ENCODE measurements at places on chromosomes 12 and 14.

- no peak for DNase-seq
Observed at GRCh38 chr12:77893918-77894317, 63.2 kb downstream of the NAV3 start.

DNA sequence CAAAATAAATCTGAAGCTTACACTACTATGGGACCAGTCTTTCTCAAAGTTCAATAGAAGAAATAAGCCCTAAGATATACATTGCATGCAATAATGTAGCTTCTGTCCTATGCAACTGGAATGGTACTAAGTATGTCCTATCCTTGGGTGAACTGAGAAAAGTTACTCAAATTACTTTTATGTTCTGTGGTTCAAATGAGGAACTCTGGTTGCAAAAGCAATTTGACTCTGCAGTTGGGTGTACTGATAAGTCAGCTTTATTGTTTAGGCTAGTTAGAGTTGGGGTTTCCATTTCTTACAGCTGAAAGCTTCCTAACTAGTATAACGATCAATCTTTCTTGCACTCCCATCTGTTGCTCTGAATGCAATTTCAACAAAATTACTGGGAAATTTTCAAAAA is 29.2 kb downstream of the GPR135 start:
- no peak for DNase-seq

- DNase-seq, result no peak
Observed at GRCh38 chr12:40313928-40314327, 89.1 kb downstream of the LRRK2 start.

DNA sequence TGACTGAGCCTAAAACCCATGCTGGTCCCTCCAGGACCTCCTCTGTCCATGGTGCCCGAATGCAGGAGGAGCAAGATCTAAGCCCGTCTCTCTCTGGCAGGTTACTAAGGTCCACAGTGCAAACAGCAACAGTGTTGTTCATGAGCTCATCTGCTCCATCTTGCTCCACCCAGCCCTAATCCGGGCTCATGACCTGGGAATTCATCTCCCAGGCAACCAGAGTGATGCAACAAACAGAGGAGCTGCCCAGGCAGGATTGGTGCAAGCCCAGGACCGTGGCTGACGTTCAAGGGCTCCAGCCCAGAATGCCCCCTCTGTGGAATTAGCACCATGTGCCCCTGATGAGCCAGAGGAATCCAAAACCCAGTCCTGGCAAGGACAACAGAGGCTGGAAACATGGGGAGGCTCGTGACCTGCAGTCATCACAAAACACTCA is 29.9 kb downstream of the HSPB8 start:
- DNase-seq, result no peak

- DNase-seq, result no peak
Observed at GRCh38 chr12:103181366-103182152, 224.1 kb downstream of the ASCL1 start.

DNA sequence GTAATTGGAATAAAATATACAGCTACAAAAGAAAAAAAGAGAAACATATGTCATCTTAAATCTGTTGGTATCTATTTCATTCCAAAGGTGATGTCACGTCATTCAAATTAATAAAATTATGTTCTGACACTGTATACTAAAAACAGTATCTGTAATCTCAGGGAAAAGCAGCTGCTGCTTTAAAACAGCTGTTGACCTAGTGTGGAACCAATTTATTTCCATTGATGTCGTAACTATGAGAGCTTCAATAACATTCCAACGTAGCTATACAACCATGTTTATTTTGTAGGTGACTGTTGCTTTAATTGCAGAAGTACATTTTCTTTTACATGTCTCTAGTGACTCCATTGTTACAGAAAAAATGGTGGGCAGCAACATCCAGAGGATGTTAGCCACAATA is 571.7 kb downstream of the RPS29 start:
- no peak for DNase-seq
